ENCODE measurements at places on chromosomes 5 and 9.

GRCh38 chr5:43174586-43174985 lies 17.4 kb upstream of the NIM1K start:
- DNase-seq: no peak

DNA sequence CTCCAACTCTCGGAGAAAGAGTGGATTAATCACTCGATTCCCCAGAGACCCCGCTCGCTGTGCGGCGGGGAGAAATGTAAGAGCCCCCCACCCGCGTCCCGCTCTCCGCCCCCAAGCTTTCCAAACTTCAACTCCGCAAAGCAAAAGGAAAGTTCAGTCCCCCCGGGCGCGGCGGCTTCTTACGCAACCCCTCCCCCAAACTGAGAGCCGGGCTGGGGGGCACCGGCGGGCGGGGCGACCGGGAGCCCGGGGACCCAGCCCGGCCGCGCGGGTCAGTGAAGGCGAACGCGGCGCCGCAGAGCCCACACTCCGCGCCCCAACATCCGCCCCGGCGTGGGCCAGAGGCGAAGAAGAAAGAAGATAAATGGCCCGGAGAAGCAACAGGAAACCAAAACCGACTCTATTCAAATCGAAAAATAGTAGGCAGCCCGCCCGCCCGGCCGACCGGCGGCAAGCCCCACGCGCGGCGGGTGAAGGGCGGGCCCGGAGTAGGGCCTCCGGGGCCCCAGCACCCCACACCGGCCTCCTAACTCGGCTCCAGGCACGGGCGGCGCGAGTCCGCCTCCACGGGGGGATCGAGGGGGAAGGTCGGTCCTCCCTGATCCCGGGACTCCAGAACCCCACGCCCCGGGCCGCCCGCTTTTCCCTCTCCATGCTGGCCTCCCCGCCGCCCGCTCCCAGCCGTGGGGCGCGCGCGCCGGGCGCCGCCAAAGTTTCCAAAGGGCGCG lies 720 bp downstream of the NOTCH1 start:
- DNase-seq: peak; percentile 70

GRCh38 chr5:74067748-74068541 lies 441.9 kb downstream of the ARHGEF28 start:
- no peak for DNase-seq

DNA sequence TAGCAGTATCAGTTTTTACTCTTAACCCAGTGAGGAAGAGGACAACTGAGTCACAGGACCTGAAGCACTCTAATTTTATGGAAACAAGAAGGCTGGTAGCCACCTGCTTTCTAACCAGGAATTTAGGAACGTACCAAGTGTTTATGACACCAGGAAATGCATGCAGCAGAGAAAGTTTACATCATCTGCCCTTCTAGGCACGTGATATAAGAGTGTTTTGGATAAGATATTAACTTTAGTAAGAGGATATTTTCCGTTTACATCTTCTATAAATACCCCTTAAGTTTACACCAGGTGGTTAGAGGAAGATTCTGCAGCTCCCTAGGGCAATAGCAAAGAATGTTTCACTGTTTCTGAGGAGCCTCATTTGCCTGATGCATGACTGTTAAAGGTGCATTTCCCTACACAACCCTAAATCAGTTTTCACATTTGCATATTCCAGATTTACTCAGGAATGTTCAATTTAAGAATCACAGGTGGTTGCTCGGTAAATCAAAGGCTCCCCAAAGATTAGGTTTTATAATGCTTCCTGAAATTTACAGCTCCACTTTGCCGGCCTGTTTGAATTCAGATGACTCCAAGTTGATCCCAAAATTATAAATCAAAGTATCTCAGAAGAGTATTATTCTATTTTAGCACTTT lies 1.8 kb downstream of the TSC1 start:
- no peak for DNase-seq

DNA sequence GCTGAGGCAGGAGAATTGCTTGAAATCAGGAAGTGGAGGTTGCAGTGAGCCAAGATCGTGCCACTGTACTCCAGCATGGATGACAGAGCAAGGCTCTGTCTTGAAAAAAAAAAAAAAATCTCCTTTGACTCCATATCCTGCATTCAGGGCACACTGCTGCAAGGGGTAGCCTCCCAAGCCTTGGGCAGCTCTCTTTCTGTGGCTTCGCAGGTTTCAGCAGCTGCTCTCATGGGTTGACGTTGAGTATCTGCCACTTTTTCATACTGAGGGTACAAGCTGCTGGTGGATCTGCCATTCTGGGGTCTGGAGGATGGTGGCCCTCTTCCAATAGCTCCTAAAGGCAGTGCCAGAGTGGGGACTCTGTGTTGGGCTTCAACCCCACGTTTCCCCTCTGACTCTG lies 2198.1 kb upstream of the WWC1 start:
- DNase-seq: no peak

DNA sequence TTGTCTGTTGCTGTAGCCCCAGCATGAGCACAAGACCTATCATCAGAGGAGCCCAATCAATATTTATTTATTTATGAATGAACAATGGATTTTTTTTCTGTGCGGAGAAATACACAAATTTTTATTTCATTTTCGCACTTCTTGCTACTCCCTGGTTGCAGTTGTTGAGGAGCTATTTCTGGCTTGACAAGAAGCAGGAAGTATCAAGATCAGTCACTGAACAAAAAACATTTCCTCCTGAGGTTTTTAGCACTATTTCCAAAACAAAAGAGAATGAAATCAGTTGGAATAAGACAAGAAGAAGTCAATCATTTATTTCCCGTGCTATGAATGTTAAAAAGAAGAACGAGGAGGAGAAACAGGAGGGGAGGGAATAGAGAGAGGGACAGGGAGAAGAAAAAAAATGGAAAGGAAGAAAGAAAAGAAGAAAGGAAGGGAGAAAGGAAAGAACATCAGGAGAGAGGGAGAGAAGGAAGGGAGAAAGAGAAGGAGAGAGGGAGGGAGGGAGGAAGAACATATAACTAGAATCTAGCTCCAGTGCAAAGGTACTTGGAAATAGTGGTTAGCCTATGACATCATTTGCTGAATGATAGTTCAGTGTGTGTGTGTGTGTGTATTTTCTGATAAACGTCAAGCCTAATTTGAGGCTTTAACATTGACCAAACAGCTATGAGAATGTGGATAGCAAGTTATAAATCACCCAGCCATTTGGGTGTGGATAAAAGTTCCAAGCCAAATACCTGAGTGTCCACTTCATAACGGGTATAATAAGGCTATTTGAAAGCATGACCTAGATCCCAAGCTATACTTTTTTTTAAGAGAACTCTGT lies 586.0 kb downstream of the EBF1 start:
- no peak for DNase-seq

DNA sequence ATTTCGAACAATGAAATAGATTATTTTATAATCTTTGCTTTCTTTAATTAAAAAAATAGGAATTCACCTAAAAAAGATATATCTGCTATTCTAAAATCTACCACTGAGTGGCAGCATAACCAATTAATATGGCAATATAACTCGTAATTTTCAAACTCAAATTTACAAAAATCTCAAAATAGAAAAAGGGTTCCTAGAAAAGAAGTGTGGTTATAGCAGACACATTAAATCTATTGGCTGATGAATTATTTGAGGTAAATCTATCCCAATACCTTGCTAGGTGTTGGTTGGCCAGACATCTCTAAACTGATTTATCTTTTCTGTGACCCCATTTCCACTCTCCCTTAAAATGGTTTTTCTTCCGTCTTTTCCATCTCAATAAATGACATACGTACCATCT lies 30.2 kb upstream of the NRG2 start:
- DNase-seq: peak; percentile 55

- DNase-seq: no peak
Observed at GRCh38 chr9:4114569-4115505, 185.0 kb downstream of the GLIS3 start.

GRCh38 chr5:134345996-134346395 lies 21.0 kb downstream of the CDKL3 start:
- DNase-seq: no peak

- DNase-seq: no peak
Observed at GRCh38 chr5:11918463-11919045, 14.3 kb upstream of the CTNND2 start.

GRCh38 chr5:32273821-32274220 lies 38.9 kb downstream of the MTMR12 start:
- DNase-seq: no peak

DNA sequence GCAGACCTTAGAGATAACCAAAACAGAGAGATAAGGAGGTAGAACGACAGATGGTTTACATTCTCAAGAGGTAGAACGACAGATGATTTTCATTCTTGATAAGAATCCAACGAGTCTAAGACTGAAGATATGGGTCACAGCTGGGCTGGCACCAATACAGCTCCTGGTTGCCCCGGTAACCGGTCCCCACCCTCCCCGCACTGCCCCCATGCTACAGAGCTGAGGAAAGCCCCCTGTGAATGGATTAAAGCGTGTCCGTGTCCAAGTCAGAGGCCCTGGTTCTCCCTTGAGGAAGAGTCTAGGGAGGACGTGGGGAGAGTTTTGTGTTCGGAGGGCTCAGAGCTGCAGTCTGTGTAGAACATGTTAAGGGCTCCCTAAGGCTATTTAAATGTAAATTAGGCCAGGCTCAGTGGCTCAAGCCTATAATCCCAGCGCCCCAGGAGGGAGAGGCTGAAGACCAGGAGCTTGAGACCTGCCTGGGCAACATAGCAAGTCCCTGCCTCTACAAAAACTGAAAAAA lies 8.1 kb downstream of the IDNK start:
- DNase-seq: no peak

DNA sequence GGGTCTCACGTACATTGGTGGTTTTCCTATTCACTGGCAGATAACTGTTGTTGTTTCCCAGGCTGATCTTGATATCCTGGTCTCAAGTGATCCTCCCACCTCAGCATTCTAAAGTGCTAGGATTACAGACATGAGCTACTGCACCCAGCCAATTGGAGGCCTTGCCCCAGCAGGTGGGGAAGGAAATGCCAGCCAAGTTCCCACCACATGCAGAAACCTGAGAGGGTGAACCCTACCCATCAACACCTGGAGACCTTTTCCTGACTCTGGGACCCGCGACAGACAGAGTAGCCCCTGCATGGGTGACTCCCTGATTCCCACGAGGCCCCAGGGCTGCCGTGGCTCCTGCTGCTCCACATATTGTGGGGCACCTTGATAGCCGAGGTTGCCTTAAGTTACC lies 107.7 kb downstream of the GDA start:
- DNase-seq: no peak

DNA sequence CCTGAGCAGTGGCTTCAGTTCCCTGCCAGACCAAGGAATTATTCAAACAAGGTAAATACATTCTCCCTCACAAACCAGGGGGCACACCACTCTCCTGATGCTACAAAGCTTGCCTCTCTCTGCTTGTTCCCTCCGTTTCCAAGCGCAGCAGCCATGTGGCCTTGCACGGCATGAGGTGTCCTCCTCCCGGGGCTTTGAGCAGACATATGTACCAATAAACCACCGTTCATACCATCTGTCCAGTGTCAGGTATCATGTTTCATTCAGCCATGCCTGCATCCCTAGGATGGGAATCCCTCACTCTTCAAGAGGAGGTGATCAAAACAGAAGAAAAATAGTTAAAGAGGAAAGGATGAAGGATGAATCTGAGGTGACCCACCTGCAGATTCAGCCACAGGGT lies 282.7 kb downstream of the ENC1 start:
- DNase-seq: no peak

- DNase-seq: no peak
Observed at GRCh38 chr5:17679597-17680203, 45.4 kb downstream of the TAF11L14 start.

- no peak for DNase-seq
Observed at GRCh38 chr5:113065626-113066025, 89.0 kb downstream of the DCP2 start.

GRCh38 chr5:102886586-102886985 lies 131.5 kb downstream of the PAM start:
- no peak for DNase-seq

DNA sequence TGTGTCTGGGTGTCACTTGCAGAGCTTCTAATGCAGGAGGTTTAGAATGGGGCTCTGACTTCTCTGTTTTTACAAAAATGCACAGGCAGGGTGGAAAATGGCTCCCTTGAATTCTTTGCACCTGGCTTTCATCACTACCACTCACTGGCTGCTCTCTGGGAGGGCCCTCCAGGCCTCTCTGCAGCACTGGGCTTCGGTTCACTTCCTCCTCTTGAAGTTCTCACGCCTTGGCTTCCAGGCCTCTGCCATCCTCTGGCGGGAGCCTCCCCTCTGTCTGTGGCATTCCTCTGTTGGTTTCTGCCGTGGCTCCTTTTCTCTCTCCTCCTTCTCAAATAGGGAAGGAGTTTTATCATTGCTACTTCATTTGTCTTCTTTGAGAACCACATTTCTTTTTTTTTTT lies 2.8 kb upstream of the PRLR start:
- no peak for DNase-seq

DNA sequence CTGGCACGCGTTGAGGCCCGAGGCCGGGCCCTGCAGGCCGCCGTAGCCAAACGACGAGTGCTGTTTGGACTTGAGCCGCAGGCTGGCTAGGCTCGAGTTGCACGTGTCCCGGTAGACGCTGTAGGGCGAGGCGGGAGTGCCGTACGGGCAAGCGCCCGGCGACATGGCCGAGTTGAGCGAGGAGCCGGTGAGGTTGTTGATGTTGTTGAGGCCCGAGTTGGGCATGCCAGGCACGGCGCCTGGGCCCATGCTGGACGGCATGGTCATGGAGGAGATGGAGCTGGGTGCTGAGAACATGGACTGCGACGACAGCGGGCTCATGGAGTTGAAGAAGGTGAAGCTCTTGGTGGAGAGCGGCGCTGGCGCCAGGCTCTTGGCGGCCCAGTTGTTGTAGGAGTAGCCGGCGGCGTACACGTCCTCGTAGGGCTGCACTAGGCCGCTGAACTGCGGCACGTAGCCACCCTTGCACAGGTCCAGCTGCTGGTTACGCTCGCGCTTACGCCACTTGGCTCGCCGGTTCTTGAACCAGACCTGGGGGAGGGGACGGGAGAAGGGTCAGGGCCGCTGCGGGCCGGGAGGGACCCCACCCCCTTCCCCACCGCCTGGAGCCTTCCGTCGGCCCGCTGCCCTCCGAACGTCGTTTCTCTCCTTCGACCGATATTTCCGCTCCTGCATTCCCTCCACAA lies 5.1 kb downstream of the PITX1 start:
- DNase-seq: no peak

DNA sequence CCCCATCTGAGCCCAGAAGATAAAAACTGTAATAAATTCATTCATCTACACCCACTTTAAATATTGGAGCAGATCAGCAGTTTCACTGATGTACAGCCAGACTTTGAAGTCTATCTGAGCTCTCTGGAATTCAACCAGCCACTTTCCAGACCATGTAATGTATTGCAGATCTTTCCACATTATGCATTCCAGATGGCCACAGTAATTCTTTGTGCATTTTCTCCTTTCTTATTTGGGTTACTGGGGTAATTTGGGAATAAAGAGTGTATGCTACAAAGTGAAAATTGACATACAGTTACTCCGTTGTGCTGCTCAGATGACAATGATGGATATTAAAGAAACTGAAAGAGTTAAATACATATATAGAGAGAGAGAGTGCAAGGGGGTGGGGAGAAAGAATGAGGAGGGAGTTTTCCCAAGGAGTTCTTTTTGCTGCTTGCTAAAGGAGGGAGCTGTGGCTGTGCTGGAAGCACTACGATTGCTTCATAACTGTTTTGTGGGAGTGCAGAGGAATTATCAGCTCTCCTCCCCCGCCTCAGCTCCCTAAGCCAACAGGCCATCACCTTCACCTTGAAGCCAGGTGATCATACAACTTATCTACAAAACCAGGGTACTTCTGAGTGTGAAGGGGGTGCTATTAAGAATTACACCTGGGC lies 152.8 kb downstream of the GAS1 start:
- no peak for DNase-seq

- no peak for DNase-seq
Observed at GRCh38 chr5:446066-446882, 3.3 kb downstream of the EXOC3 start.

GRCh38 chr9:128072144-128073021 lies 4.4 kb downstream of the SLC25A25 start:
- peak; percentile 74 for DNase-seq

All from CD4-positive, alpha-beta T cell treated with Interleukin-10 for 1 hour (primary cell).